Psoas muscle (tissue), 8 donors: ENCODE measurements at places on chromosomes 7 and 10. TPM values are rescaled to one million over a fixed set of nuclear protein-coding genes. Genes with fewer than 3 reads are reported as not detected.
A peak's percentile ranks its signal among the peaks of the same experiment; 100 is the strongest.

DNA sequence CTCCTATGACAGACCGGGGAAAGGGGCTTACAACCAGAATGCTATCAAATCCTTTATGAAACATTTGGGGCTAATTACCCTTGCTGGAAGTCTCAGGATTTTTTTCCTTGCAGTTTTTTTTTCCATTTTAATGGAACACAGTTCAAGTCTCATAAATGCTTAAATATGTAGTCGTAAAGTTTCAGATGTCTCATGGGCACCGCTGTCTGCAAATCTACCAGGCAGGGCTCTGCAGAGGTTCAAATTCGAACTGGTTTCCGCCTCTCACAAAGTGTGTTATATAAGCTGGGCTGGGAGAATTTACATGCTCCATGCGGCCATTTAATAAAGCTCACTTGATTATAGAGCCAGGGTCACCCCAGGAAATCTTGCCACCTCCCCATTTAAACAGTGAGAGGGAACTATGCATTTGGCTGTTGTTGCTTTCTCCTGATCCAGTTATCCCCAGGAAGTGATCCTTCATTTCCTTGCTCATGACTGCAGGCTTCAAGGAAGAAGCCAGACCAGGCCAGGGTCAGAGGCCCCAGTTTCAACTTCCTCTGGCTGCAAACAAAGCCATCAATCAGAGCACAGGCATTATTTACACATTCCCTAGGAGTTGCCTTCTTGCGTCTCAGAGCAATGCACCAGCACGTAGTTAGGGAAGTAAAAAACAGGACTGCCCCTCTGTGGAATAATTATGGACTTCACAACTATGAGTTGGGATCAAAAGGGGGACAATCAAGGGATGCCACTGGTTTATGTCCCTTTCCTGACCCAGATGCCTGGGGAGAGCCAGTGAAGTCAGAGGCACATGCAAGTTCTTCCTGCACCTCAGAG is 358.8 kb downstream of the PRPF18 start:
- DNase-seq, result no peak

Gene COL26A1
- total RNA-seq, result not detected

- DNase-seq, result no peak
Measured at GRCh38 chr10:91164520-91165065, 55.9 kb upstream of the PCGF5 start.

DNA sequence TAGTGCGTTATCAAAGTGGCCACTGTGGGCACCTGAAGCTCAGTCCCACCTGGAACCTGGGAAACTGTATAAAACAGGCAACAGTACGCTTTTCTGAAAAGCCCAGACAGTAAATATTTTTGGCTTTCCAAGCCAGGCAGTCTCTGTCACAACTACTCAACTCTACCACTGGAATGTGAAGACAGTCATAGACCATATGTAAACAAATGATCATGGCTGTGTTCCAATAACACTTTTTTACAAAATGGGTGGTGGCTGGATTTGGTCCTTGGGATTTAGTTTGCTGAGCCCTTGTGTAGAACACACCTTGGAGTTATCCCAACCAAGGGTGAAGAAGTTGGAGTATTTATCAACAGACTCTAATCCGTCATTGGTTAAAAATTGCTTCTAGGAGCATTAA is 259.9 kb downstream of the SKIDA1 start:
- no peak for DNase-seq

GRCh38 chr10:24952143-24952706 is at the start of gene PRTFDC1:
TSS of gene PRTFDC1 (minus strand) at chr10:24952606. CDS start at chr10:24952575, 31 bp downstream.
- peak; percentile 57 for DNase-seq
